Right atrium auricular region (tissue), 2 donors: ENCODE measurements at places on chromosomes 6 and 20.

DNA sequence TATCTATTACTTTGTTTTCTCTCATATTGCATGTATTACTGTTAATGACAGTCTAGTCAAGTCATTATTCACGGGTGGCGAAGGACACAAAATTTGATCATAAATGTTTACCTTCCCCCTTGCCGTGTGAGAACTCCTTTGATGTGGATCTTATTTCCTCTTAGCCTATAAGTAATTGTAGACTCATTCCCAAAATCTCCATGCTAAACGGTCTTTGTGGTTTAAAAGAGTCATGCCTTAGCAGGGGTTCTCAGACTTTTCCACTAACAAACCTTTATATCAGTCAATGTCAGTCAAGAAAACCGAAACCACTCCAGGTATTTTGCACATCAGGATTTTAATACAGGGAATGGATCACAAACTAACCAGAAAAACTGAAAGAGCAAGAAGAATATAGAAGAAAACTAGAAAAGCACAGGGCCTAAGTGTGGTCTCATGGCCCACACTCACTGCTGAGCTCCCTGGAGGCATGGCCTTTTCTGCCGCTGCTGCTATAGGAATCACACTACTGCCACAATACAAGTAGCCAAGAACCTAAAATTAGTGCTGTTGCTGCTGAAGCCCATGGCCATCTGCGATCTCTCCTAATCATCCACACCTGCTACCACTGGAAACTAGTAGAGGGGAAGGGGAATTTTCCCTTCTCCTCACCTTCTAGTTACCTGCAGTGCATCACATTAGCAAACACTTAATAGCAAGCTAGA is 186.0 kb upstream of the POU3F2 start:
- DNase-seq: no peak

- no peak for DNase-seq
Observed at GRCh38 chr6:96465321-96465903, 56.2 kb upstream of the UFL1 start.

DNA sequence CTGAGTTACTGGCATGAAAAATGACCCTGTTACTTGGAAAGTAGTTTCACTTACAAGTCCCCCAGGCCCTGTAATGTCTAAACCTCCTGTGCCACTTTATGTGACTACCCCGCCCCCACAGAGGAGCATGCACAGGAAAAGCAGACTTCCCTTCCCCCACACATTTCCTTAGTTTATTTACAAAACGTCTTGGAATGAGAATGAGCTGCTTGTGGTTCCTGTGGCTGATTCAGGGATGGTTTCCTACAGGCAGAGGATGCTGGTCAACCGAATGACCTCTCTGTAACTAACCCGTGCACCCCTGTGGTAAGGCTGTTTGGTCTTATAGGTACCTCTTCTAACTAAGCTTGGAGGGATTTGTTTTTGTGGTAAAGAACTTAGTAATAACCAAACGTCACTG is 28.5 kb downstream of the RSPO3 start:
- no peak for DNase-seq

DNA sequence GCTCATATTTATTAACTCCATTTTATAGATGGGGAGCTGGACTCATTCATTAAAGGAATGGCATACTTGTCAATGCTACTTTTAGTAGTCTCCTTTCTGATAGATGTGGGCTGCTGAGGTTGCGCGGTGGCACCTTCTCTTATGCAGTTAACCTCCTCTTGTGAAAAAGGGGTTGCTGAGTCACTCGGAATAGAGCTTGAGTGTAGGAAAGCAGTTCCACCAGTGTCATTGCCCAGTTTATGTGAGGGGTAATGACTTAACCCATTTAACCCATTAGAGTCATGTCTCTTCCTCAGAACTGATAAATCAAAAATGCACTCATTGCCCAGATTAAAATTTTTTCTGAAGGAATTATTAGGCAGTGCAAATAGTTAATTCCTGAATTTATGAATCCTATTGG is 6.3 kb downstream of the MAPK14 start:
- DNase-seq: no peak

DNA sequence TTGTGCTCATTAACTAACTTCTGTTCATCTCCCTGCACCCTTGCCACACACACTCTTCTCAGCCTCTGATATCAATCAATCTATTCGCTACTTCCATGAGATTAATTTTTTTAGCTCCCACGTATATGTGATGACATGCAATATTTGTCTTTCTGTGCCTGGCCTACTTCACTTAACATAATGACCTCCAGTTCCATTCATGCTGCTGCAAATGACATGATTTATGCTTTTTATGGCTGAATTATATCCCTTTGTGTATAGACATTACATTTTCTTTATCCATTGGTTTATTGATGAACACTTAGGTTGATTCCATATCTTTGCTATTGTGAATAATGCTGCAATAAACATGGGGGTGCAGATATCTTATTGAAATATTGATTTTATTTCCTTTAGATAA is 50.8 kb upstream of the SPTLC3 start:
- DNase-seq: no peak

DNA sequence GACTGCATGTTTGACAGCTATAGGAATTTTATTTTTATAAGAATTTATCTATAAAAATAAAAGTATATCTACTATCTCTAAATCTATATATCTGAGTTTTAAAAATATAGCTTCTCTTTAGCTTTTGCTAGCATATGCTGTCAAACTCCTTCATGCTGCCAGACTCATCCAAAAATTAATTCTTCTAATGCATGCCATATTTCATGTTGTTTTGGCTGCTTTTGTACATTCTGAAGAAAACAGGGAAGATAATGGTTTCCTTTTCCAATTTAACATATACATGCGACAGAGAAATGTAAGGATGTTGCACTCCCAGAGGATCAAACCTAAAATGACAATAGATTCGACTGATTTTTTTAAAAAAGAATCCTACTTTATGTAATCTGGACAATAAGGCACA is 577.2 kb upstream of the FLRT3 start:
- DNase-seq: no peak

- no peak for DNase-seq
Observed at GRCh38 chr20:22248051-22248667, 336.2 kb downstream of the FOXA2 start.

GRCh38 chr6:159077123-159077522 is 32.3 kb upstream of the TAGAP start:
- DNase-seq: no peak

DNA sequence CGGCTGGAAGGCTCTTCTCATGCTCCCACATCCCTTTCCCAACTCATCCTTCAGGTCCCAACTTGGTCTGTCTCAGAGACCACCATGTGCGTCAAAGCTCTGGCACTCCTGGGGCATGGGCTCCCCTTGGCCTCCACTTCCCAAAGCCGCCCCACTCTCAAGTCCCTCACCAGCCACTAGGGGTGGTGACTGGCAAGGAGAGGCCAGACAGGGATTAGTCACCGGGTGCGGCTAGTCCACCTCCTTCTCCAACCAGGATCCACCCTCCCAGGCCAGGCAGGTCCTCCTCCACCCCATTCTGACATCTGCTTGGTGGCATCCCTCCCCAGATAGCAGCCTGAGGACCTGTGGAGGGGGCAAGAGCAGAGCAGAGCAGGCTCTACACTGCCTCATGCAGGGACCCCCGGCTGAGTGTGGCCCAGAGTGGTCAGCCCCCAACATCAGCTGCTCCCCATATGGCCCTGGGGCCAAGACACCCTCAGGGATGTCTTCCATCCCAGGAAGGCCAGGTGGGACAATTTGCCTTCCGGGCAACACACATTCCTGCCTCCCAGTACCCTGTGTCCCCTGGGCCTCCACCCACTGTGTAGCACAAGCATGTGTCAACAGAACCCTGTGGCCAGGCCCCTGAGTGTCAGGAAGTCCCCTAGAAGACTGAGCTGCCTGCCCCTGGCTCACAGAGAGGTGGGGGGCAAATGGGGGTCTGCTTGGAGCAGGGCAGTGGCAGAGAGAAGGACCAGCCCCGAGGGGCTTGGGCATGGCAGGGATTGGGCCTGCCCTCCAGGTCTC is 29.2 kb downstream of the YTHDF1 start:
- DNase-seq: no peak

- no peak for DNase-seq
Observed at GRCh38 chr20:19712721-19713260, 45.3 kb upstream of the RIN2 start.

- DNase-seq: no peak
Observed at GRCh38 chr6:88916615-88917208, 46.7 kb downstream of the RNGTT start.

GRCh38 chr20:45098103-45098773 is 2.7 kb downstream of the KCNS1 start:
- no peak for DNase-seq

DNA sequence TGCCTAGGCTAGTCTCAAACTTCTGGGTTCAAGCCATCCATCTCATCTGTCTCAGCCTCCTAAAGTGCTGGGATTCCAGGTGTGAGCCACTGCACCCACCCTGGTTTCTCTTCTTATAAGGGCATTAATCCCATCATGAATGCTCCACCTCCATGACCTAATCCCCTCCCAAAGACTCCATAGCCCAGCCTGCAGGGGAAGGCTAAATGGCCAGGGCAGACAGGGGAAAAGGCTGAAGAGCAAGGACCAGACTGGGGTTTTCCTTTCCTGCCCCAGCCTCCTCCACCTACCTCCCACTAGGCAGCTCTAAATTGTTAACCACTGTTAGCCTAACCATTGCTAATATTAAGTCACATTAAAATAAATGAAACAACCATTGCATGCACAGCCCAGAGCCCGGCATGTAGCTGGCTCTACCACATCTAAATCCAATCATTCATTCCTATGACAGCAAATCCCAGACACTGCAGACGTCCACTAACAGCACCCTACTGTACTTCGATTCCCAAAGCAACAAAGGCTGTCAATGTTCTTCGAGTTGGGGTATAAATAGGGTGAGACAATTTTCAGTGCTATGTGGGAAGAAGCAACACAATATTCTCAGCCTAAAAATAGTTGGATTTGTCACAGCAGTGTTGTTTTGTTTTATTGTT is 243.2 kb upstream of the ARID1B start:
- DNase-seq: no peak

DNA sequence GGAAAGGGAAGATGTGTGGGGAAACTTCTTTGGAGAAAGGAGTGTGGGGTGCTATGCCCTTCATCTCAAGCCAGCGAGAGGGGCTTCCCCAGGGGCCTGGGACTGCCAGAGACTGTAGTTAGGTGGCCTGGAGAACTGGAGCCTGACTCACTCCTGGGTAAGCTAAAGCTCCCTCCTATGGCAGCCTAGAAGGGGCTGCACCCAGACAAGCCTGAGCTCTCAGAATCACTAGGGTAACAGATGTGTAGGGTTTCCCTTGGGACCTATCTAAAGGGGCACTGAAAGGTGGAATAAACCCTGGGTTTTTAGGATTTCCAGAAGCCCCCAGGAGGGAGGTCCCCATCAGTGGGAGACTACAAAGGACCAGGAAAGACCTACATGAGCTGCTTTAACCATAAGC is 1.6 kb upstream of the ARMC2 start:
- no peak for DNase-seq

DNA sequence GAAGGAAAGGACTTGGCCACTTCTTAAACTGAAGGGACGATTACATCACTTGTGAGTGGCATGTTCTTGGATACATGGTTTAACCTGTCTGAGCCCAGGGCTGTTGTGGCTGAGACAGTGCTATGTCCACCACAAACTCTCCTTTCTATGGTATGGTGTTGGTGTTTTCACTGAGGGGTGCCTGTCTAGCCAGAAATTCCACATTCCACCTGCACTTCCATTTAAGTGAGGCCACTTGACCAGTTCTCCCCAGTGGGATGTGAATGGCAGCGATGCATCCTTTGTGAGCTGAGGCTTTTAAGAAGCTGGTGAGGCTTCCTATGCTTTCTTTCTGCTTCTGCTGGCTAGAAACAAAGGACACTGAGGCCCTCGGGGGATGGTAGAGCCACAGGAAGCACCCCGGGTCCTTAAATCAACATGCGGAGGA is 151.4 kb upstream of the CHD6 start:
- no peak for DNase-seq

- DNase-seq: no peak
Observed at GRCh38 chr20:43458422-43458924, 777 bp downstream of the SRSF6 start.

DNA sequence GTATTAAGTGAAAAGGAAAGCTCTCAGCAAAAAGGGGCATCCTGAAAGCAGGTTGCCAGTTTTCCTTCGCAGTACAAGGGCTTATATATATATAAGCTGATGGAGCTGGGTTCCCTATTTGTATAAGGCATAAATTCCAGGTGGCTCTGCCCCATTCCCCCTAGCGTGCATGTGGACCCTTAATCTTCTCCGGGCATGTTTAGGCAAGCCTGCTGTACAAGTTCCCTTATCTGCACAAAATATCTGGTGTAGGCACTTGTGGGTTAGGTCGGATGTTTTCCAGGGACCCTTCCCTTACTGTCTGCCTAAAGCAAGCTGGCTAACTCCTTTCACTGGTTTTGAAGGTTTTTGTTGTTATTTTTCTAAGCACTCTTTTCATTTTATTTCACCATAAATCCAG is 140.7 kb downstream of the FUT9 start:
- no peak for DNase-seq

- DNase-seq: no peak
Observed at GRCh38 chr6:209432-210103, 82.7 kb upstream of the DUSP22 start.

- DNase-seq: no peak
Observed at GRCh38 chr6:145147981-145148749, 587.2 kb downstream of the EPM2A start.

DNA sequence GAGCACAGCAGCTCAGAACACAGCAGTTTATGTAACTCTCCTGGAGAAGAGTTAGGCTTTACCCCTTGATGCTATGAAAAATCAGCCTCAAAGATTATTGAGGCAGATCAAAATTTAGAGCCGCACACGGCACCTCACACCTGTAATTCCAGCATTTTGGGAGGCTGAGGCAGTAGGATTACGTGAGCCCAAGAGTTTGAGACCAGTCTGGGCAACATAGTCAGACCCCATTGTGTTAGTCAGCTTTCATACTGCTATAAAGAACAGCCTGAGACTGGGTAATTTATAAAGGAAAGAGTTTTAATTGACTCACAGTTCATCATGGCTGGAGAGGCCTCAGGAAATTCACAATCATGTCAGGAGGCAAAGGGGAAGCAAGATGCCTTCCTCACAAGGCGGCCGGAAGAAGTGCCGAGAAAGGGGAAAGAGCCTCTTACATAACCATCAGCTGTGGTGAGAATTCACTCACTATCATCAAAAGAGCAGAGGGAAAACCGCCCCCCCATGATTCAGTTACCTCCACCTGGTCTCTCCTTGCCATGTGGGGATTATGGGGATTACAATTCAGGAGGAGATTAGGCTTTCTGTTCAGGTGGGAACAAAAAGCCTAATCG is 87.7 kb downstream of the SGK1 start:
- no peak for DNase-seq

GRCh38 chr20:22282696-22283095 is 301.7 kb downstream of the FOXA2 start:
- no peak for DNase-seq
